ENCODE measurements at places on chromosomes 4 and X.

DNA sequence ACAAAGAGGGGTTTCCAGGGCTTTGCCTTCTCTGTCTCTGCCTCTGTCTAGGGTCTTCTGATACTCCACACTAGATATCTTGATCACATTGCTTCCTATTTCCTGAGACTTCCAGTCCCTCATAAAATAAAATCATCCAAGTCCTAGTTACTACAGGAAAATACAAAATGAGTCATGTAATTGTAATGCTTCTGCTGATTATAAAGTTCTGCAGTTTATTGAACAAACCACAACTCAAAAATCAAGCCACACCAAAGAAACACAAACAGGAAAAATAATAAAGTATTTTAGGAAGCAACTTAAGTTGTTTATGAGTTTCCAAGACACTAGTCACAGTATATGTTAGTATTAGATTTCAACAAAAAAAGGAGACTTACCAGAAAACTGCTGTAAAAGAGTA is 695.1 kb upstream of the GALNTL6 start:
- DNase-seq = no peak

- DNase-seq = no peak
Observed at GRCh38 chr4:159562366-159562765, 459.5 kb downstream of the RAPGEF2 start.

DNA sequence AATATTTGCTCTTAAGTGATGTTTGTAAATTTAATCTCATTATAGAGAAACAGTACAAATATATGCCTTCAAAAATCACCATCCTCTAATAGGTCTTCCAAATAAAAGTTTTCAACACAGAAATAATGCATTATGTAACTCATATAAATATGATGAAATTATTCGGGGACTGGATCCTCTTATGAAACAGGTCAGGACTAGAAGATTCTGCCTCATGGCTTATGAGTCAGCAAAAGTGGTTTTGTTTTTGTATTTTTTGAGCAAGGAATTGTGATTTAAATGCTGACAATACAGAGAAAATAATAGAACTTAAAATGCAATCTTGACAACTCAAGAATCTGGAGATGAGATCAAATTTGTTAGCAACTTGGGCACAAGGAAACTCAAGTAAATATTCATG is 179.7 kb upstream of the NDP start:
- DNase-seq = no peak

DNA sequence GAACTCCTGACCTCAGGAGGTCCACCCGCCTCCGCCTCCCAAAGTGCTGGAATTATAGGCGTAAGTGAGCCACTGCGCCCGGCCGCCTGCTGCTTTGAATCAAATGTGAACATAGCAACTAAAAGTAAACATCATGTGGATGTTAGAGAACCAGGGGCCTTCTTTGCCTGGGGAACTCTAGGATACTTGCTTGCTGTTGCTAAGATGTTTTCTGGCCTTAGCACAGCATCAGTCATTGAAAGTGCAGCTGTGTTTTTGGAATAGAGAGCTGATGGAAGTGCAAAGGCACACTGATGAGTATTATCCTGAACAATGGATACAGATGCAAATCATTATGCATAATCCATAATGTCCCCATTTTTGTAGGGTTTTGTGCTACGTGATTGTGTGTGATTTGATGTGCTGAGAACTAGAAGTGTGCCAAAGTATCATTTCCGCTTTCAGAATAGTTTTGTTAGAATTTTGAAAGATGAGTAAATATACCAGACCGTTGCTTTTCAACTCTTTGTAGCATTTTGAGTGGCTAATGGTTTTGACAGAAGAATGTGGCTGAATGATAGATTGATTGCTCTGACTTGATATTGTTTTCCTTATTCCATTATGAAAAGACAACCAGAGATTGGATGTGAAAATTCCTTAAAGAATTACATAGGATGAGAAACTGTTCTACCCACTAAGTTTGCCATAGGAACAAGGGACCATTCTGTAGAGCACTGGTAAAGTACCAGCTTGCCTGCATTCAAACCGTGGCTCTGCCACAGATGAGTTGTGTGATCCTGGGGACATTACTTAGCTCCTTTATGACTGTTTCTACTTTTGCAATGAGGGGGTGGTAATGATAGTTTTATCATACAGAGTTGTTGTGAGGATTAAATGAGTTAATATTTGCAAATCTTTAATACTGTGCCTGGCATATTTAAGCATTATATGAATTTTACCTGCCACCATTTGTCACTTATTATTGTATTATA is 74.7 kb downstream of the REPS2 start:
- DNase-seq = no peak

DNA sequence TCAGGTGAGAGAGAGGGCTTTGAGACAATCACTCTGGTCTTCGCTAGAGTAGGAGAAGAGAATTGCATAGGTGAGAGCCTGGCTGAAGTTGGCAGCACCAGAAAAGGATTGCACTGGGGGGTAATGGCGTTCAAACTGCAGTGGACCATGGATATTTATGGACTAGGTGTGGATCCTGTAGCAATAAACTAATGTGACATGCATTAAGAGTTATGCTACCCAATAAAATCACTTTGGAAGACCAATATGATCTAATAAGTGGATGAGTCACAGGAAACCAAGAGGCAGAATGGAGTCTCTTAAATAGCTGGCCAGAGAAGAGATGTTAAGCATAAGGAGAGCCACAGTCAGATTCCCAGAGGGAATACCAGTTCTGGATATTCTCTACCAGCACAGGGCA is 259.8 kb downstream of the FBXO8 start:
- DNase-seq = no peak

Measured in stimulated activated CD4-positive, alpha-beta T cell treated with anti-CD3 and anti-CD28 coated beads, Interleukin-2, amount 100 ng/mL, for 24 hours (primary cell).